CD4-positive, alpha-beta T cell treated with Interleukin-12 subunit alpha and Interleukin-12 subunit beta, for 1 hour (primary cell): ENCODE measurements at places on chromosomes 1 and 21.

- DNase-seq, result no peak
These were observed 60.6 kb downstream of the UCK2 start for GRCh38 chr1:165887877-165888551.

DNA sequence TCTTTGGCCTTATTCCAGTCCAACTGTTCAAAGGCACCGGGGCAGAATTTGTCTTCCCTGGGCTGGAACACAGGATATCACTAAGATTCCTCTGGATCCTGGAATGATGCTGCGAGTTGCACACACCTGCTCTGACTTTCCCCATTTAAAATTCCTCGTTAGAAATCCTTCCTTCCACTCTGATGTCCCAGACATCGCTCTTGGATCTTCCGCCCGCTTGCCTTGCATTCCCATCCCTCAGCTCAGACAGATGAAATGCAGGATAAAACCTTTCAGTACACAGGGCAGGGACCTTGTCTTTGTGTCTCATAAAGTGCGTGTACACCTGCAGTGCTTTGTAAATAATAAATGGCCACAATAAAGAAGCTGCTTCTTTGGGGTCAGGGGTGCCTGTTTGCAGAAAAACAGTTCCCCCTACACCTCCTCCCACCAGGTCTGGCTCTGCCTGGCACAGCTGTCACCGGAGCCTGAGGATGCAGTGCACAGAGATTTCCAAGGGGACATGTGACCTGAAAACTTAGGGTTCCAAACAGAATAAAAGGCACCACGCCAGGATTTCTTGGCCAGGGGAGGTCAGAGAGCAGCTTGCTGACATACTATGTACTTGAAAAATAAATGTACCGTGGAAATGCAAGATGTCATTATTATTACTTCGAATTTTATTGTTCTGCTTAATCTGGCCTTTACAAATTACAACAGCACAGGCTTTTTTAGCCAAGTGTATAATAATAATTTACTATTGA lies 62.9 kb upstream of the SYT6 start:
- DNase-seq, result no peak

- no peak for DNase-seq
These were observed 40.4 kb upstream of the LRRC7 start for GRCh38 chr1:69527273-69527672.

- no peak for DNase-seq
These were observed 23.4 kb downstream of the BEND5 start for GRCh38 chr1:48753293-48753692.

- no peak for DNase-seq
These were observed 46.1 kb upstream of the HTR1D start for GRCh38 chr1:23263380-23263887.

- no peak for DNase-seq
These were observed 29.4 kb upstream of the PRSS38 start for GRCh38 chr1:227785805-227786671.
